KBM-7 (cell line): ENCODE measurements at places on chromosomes 6 and 20.

GRCh38 chr6:11222385-11223277 lies 9.8 kb downstream of the NEDD9 start:
- DNase-seq, result peak; percentile 22

- DNase-seq, result no peak
These were observed 324.7 kb downstream of the PLCB1 start for GRCh38 chr20:8456765-8457164.

DNA sequence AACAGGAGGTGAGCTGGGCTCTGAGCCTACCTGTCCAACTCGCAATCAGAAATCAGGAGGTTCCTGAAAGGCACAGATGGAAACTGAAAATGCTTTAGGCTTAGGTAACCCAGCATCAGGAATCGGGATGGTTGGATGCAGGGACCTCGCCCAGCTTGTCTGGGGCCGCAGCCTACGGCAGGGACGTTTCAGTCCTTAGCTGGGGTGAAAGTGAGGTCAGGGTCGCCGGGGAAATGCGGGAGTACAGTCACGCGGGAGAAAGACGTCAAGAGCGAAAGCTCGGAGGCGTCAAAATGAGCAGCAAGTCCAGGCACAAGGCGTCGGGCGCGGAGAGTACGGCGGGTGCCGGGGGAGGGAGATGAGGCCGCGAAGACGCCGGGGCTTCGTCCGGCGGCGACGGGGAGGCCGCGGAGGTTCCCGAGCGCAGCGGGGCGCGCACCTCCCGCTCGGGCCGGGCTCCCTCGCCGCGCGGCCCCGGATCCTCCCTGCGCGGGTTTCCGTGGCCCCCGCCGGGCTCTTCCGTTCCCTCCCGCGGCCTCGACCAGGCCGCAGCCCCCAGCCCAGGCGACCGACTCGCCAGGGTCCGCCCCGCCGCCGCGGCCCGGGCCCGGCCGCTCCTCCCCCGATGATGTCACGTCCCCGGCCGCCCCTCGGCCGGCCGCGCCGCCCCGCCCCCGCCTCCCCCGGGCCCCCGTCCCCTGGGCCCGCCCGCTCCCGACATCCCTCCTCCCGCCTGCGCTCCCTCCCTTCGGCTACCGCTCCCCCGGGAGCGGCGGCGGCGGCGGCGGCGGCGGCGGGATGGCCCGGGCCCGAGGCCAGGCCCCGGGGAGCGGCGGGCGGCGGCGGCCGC lies at the start of gene EBF4:
Gene EBF4 (plus strand): TSS at position 745 of the 850 bp plus-strand sequence. CDS start 866 bp downstream, outside the sequence.
- peak; percentile 25 for DNase-seq

- no peak for DNase-seq
These were observed 34.7 kb downstream of the TAF4 start for GRCh38 chr20:62030834-62031434.

DNA sequence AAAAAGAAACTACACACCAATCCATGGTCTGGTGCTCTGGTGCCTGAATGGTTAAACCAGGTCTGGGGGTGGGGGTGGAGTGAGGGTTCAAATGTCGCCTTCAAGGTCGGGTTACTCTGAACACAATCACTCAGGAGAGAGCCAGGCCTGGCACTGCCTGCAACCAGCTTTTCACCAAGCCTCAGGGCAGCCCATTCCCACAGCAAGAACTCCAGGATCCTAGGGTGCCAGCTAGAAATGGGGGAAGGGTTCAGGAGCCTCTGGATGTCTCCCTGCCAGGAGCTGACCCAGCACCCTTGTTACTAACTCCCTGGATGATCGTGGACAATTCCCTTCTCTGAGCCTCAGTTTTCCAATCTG lies 6.7 kb downstream of the SDC4 start:
- no peak for DNase-seq

DNA sequence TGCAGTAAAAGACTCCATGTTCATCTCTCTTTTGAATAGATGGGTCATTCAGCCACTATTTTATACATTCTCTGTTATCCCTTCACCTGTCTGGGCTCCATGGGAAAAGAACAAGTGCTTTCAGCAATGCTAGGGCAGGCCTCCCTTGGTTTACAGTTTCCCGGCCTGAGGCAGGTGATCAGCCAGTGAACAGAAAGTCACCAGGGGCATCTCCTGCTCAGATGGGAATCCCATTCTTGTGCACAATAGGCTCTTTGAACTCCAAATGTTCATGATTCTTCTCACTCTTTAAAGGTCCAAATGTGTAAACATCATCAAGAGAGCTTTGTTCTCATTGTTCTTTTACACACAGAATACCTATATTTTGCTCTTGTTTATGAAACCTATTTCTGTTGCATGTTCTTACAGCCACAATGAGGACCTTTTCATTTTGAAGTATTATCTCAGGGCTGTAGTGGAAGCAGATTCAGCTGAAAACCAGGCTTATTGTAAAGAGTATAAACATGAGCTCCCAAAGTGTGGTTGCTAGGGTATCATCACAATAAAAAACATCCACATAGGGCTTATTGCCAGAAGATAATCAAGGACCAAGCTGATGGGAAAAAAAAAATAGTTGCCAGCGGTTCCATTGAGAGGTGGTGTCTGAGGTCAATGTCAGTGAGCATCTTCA lies 267.1 kb upstream of the SGK1 start:
- DNase-seq, result no peak
